ENCODE measurements at places on chromosomes 7 and 10. TPM values are rescaled to one million over a fixed set of nuclear protein-coding genes. Genes with fewer than 3 reads are reported as not detected.

DNA sequence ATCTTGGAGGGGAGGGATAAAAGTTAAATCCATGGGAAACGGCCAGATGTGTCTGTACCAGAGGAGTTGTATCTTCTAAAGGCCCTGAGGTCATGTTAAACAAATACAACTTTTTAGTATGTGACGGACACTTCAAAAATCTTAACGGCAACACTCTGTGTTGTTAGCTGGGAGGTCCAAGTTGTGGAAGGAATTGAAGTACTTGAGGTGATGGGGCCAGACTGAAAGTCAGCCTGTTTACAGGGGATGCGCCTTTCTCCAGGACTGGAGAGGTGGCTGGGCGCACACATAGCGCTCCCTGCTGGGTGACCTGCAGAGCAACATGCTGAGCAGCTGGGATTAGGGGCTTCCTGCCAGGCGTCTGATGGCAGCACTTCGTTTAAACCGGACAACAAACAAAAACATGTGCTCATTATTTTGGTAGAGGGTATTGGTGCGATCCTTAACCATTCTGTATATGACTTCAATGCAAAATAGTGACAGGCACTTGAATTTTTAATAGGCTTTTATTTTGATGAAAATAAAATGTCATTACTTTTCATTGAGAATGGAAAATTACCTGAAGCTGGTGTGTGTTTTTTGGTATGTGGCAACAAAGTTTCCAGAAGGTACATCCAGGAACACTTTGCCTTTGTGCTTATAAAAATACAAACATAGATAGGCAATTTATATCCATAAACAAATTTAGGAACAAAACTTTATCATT, 198.2 kb downstream of the MLLT10 start:
- peak; percentile 44 for DNase-seq

DNA sequence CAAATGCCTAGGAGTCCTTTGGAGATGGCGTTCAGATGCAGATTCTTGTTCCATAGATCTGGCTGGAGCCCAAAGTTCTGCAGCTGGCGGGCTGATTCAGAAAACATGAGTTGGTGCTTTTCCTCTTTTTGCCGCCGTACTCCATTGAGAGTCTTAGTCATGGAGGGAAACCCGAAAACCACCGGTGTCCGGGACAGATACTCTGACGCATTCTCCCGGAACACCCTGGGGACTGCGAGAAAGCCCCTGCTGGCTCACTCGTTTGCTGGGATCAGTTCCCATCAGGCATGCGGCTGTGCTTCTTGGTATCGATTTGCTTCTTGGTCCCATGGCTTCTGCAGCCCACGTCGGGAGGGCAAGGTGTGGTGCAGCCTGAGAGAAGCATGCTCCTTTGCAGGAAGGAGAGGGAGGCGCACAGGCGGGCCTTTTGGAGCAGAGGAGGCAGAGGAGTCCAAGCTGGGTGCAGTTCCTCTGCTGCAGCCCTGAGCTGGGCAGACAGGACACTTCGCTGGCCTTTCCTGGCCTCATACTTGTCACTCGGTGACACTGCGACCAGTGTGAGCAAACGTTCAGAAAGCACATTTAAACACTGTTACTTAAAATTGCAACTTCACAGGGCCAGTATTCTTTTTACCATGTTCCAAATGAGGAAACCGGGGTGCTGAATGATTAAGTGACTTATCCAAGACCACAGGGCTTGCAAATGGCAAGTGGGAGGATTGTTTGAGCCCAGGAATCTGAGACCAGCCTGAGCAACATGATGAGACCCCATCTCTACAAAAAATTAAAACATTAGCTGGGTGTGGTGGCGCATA, 30.6 kb upstream of the PFKFB3 start:
- no peak for DNase-seq

- DNase-seq: no peak
Measured at GRCh38 chr7:112410092-112410491, 40.2 kb upstream of the IFRD1 start.

The A1CF gene
- 0.30 TPM for total RNA-seq

DNA sequence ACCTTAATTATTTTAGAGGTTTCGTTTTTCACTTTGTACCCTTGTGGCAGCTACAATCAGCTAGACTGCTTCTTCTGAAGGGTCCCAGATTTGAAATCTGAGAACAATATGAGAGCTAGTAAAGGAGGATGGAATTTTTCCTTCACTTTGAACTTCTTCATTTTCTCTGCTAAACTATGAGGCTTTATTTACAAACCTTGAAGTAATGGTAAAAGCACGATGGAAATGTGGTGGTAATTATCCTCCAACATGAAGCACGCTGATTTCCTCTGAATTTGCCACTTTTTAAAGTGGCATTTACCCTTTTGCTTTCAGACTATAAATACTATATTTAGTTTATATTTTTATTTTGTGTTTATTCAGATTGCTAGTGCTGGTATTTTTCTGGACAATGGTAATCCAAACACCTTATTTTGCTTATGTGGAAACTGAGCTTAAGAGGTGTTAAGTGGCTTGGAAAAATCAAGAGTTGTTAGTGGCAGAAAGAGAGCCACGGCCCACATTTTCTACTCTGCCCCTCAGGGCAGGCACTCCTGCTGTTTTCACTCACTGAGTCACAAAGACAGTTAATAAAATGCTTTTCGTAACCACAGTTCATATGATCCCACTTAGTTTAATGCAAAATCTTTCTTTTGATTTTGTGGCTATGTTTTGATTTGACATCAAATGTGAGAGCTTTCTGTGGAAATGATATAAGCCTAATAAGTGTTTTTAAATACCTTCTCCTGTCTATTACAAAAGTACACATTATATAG, 2.7 kb downstream of the SSMEM1 start:
- DNase-seq: no peak

DNA sequence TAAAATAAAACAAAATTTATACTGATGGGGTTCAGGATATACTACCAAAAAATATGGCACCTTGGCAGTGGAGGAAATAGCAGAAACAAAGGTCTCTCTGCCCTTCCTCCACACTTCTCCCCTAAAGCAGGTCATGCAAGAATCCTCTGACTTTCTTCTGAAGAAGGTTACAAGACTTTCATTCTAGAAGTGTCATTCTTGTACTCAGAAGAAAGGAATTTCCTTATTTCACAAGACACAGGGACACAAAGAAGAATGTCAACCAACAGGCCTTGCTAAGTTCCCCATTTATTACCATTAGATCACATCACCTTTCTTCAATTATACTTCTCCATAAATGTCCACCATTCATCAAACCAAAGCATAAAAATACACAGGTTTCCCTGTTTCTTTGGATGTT, 470.2 kb downstream of the PAXIP1 start:
- no peak for DNase-seq

- no peak for DNase-seq
Measured at GRCh38 chr10:113746217-113746957, 5.1 kb upstream of the PLEKHS1 start.

- DNase-seq: no peak
Measured at GRCh38 chr7:134175334-134176036, 48.3 kb downstream of the LRGUK start.

GRCh38 chr7:142771353-142771723, 568 bp downstream of the PRSS2 start:
- DNase-seq: no peak

The HECW1 gene
- total RNA-seq: 5.6 TPM

- no peak for DNase-seq
Measured at GRCh38 chr7:137146552-137147337, 196.8 kb downstream of the PTN start.

GRCh38 chr10:35605191-35605590, at the start of gene GJD4:
TSS of gene GJD4 (plus strand) at chr10:35605341. CDS start at chr10:35605568, 227 bp downstream.
- DNase-seq: no peak

DNA sequence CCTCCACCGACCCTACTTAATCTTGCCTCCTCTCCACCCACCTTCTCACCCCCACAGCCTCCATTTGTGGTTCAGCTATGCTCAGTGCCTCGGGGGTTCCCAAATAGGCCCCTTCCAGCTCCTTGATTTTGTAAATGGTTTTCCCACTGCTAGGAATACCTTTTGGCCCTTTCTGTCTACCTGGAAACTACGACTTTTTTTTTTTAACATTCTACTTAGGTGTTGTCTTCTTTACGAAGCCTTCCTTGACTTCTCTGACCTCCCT, 27.2 kb upstream of the PDCD4 start:
- no peak for DNase-seq

The PNLIP gene
- total RNA-seq: 1.3 TPM

- DNase-seq: no peak
Measured at GRCh38 chr7:40133561-40134427, 628 bp downstream of the MPLKIP start.

The C10orf143 gene
- total RNA-seq: 0.66 TPM

DNA sequence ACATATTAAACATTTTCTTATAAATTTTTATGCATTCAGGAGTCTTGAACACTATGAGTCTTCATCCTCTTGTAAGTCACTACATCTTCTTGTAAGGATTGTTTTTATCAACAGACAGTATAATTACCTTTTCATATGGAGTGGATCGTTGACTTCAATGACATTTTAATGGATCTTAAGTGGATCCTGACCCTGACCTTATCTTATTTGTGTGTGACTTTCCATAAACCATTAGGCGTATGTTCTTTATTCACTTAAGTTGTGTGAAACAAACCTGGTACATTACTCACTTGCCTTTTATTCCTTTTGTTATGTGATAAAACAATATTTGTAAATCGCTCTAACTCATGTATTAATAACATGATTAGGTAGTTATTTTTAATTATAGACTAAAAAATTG, 18.5 kb upstream of the SEMA3C start:
- DNase-seq: no peak

The STOX1 gene
- 5.9 TPM for total RNA-seq

GRCh38 chr10:72449941-72450441, 95.3 kb upstream of the DNAJB12 start:
- no peak for DNase-seq

DNA sequence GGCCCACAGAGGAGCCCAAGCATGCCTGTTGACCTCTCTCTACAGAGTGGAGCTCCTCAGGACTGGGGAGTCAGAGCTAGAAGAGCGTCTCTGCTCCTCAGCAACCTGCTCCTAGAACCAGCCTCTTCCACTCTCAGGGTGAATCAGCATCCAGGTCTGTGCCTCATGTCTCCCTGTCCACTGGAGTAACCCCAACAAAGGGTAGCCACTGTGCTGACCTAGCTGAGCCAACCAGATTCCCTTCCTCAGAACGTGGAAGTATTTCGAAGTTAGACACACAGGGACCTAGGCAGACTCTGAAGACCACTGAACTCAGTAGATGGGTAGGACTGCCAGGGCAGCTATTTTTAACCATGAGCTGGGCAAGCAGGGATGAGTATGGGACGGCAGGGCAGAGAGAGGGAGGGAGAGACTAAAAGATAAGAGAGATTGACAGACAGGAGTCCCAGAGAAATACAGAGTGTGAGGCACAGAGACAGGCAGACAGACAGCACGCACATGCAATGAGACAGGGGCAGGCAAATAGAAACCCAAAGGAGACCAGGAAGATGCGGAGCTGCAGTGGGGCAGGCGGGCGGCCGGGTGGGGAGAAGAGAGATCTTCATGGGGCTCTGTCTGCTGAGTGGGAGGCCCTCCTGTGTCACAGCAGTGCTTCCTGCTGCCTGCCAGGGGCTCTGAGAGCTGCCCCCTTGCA, 56.7 kb downstream of the OSBPL3 start:
- DNase-seq: no peak

The FAM25C gene
- not detected for total RNA-seq

The UPK3B gene
- total RNA-seq: 2.3 TPM

- DNase-seq: no peak
Measured at GRCh38 chr7:90686146-90686545, 90.0 kb downstream of the CDK14 start.

- no peak for DNase-seq
Measured at GRCh38 chr7:1936531-1937251, 266.6 kb downstream of the ELFN1 start.

- DNase-seq: no peak
Measured at GRCh38 chr7:128120116-128120515, 88.9 kb upstream of the LRRC4 start.

Data from HCT116 (cell line).